ENCODE measurements at places on chromosomes 11 and 22. TPM values are rescaled to one million over a fixed set of nuclear protein-coding genes. Genes with fewer than 3 reads are reported as not detected.

Gene TRIM22
- total RNA-seq, result 3.1 TPM

Gene POLD4
- 7.1 TPM for total RNA-seq

Gene MAJIN
- not detected for total RNA-seq

Gene YIF1A
- total RNA-seq, result 60.9 TPM

Gene CASP1
- not detected for total RNA-seq

Gene UCP3
- 4.0 TPM for total RNA-seq

Gene KRTAP5-2
- not detected for total RNA-seq

Gene CALCB
- not detected for total RNA-seq

Gene NLRX1
- total RNA-seq, result 9.1 TPM

Gene SCGB1A1
- total RNA-seq, result not detected

Gene MPEG1
- not detected for total RNA-seq

Gene YPEL1
- 19.5 TPM for total RNA-seq

Gene MMP7
- not detected for total RNA-seq
